ENCODE measurements at places on chromosomes 7 and 10. TPM values are rescaled to one million over a fixed set of nuclear protein-coding genes. Genes with fewer than 3 reads are reported as not detected.

Gene PTPRZ1
- total RNA-seq = not detected

Gene AMPH
- 0.49 TPM for total RNA-seq

Gene RNF32
- total RNA-seq = 0.13 TPM

Gene C10orf95
- total RNA-seq = 0.13 TPM

Gene FXYD4
- total RNA-seq = not detected

Gene EPHB4
- total RNA-seq = 52.1 TPM

Gene AOC1
- total RNA-seq = not detected

Gene EPDR1
- total RNA-seq = 34.5 TPM

All from mesangial cell (primary cell).